Liver (tissue), 10 donors: ENCODE measurements at places on chromosomes 16 and 17.

GRCh38 chr17:62966426-62967204 is 580 bp downstream of the TANC2 start:
- DNase-seq = peak; percentile 66

GRCh38 chr17:12068946-12069345 is 48.3 kb downstream of the MAP2K4 start:
- DNase-seq = no peak

- no peak for DNase-seq
These were observed 50.2 kb downstream of the ANKFN1 start for GRCh38 chr17:56203430-56203829.

- DNase-seq = no peak
These were observed 53.3 kb upstream of the KDM8 start for GRCh38 chr16:27149986-27150385.

- no peak for DNase-seq
These were observed 146.6 kb downstream of the TRIM37 start for GRCh38 chr17:58960068-58960467.

DNA sequence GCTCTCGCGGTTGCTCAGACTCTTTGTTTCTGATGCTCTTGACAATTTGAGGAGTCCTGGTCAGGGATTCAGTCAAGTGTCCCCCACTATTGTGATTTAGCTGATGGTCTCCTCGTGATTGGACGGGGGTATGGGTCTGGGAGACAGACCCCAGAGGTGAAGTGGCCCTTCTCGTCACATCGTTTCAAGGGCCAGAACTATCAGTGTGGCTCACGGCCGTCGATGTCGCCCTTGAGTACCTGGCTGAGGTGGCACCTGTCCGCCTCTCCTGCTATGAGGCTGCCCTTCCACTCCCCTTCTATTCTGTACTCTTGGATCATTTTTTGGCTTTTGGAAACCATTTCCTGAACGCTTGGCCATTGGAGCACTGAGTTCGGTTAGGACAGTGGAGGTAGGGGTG is 7.4 kb upstream of the MEAK7 start:
- DNase-seq = no peak
